ENCODE measurements at places on chromosomes 6 and 20. TPM values are rescaled to one million over a fixed set of nuclear protein-coding genes. Genes with fewer than 3 reads are reported as not detected.

DNA sequence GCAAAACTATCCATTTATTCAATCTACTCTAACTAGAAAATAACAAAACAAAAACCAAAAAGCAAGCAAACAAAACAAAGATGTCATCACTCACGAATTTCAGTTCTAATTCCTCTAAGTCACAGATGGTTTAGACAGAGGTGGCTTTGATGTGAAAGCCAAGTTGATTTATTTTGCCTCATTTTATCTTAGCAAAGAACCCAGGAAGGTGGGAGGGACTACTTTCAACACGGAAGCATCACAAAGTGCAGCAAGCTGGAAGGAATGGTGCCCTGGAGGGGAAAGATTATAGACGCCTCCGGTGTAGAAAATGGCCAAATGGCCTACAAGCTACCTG lies 88.4 kb downstream of the LAMP5 start:
- no peak overlapping the region for H3K27ac ChIP-seq
- DNase-seq = no peak
- H3K27me3 ChIP-seq = no peaks in the 10 kb centered on the region
- H3K36me3 ChIP-seq = no peaks in the 10 kb centered on the region
- H3K4me1 ChIP-seq = no peaks in the 10 kb centered on the region
- no peak overlapping the region for H3K4me3 ChIP-seq

- no peak overlapping the region for H3K27ac ChIP-seq
- no peaks in the 10 kb centered on the region for H3K36me3 ChIP-seq
- no peaks in the 10 kb centered on the region for H3K27me3 ChIP-seq
- no peak overlapping the region for H3K4me3 ChIP-seq
- H3K4me1 ChIP-seq = no peaks in the 10 kb centered on the region
These were observed 49.7 kb upstream of the STK35 start for GRCh38 chr20:2051946-2052345.

LST1 gene
- total RNA-seq = not detected

DNA sequence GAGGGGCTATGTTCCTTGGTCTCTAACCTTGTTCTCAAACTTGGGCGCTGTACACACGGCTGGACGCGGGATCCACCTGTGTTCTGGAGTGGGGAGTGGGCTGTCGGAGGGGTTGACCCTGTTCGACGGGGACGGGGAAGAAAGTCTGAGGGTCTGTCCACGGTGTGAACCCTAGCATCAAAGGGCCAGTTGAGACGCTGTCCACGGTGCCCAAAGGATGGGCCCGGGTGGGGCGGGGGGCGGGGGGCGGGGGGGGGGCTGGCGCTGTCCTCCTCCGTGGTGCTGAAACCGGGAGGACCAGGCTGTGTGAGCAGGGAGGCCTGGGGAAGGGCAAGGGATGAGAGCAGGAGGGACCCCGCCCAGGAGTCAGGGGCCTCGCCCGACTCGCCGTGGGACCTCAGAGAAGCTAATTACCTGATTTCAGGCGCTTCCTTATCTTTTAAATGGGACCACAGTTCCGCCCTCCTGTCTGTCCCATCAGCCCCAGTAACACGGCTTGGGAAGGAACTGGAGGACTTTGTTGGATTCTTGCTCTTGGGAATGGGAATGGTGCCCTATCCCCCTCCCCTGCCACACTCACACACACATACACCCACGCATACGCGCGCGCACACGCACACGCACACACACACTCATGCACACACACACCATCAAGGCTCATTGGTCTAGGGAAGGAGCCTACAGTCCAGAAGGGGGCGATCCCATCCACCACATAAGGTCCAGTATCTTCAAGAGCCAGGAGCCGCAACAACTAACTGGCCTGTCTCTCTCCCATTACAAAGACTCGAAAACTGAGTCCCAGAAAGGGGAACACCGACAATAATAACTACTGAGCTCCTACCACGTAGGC lies 1.0 kb upstream of the VSTM2L start:
- peak; percentile 82 for DNase-seq
- H3K27ac ChIP-seq = no peak overlapping the region
- H3K4me3 ChIP-seq = peak overlapping the region; percentile 66

SCUBE3 gene
- total RNA-seq = 0.70 TPM

SF3B5 gene
- total RNA-seq = 151 TPM

DNA sequence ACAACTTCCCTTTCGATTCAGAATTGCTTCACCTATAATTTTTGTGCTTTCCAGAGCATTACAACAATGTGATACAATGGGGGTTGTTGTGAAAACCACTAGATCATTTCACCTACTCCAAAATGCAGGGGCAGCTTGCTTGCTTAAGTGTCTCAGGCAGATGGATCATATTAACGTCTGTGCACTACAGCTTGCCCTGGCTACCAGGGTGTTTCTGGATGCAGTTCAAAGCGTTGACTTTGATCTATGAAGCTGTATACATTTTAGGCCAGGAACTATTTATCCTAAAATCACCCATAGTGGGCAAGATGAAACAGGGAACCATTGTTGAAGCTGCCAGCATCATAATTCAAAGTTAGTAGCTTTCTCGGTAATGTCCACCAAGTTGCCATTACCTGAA lies 339.5 kb upstream of the HSF2 start:
- H3K36me3 ChIP-seq = no peaks in the 10 kb centered on the region
- no peaks in the 10 kb centered on the region for H3K27me3 ChIP-seq
- peaks cover 24% of the 10 kb centered on the region for H3K4me1 ChIP-seq
- no peak for DNase-seq
- H3K27ac ChIP-seq = no peak overlapping the region

DNA sequence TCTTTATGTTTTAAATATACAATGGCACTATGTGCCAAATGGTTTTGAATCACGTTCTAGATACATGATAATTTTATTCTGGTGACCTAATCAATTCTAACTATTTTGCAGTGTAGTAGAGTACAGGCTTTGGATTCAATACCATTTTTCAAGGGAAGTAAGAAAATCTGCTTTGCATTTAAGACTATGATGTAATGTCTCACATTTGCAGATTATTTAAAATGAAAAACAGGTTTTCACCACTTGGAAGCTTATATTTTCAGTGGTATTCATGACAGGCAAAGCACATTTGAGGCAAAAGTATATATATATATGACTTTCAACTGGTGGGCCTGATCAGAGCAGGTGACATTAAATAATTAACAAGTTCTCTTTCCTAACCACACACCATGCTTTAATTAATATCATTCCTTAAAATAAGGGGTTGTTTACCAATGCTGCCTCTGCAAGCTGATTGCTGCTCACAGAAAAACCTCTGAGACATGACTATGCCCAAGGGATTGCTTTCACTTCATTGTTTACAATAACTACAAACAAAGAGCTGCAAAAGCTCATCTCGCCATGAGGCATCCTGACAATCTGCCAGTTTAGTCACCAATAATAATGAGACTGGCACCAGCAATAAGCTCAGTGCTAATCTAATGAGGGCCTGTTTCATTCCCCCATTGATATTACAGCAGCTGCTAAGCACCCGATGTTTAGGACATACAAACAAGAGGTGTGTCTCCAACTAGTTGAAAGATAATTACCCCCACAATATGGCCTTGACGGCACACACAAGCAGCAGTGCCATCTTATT lies 1176.0 kb upstream of the GJE1 start:
- no peak overlapping the region for H3K4me3 ChIP-seq
- no peaks in the 10 kb centered on the region for H3K36me3 ChIP-seq
- H3K27me3 ChIP-seq = no peaks in the 10 kb centered on the region
- H3K27ac ChIP-seq = no peak overlapping the region
- no peak for DNase-seq
- H3K4me1 ChIP-seq = no peaks in the 10 kb centered on the region

NR2E1 gene
- total RNA-seq = not detected

- DNase-seq = no peak
- no peaks in the 10 kb centered on the region for H3K27me3 ChIP-seq
- H3K36me3 ChIP-seq = no peaks in the 10 kb centered on the region
- H3K4me1 ChIP-seq = peaks cover 13% of the 10 kb centered on the region
- H3K4me3 ChIP-seq = no peak overlapping the region
These were observed 830.4 kb downstream of the GRIK2 start for GRCh38 chr6:102223942-102224341.

SH3BGRL2 gene
- 23.8 TPM for total RNA-seq

DNA sequence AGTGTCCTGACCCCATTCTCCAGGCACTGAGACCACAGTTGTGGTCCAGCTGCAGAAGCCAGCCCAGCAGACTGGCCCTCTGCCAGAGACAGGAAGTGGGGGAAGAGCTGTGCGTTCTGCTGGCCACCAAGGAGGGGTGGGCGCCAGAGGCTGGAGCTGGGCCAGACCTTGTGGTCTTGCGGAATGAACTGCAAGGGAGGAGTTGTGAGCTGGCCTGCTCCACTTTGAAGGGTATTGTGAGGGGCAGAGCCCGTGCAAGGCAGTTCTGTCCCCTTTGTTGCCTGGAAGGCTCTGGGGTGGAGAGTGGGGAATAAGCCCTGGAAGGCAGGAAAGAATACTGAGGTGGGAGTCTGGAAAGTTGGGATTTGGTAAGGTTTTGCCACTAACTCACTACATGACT lies 3.6 kb upstream of the MDFI start:
- H3K27me3 ChIP-seq = peaks cover 50% of the 10 kb centered on the region
- peak; percentile 31 for DNase-seq

POPDC3 gene
- 5.1 TPM for total RNA-seq

All from GM23338 (cell line).